GOT3 (cell line): ENCODE measurements at places on chromosomes 7 and 10.

DNA sequence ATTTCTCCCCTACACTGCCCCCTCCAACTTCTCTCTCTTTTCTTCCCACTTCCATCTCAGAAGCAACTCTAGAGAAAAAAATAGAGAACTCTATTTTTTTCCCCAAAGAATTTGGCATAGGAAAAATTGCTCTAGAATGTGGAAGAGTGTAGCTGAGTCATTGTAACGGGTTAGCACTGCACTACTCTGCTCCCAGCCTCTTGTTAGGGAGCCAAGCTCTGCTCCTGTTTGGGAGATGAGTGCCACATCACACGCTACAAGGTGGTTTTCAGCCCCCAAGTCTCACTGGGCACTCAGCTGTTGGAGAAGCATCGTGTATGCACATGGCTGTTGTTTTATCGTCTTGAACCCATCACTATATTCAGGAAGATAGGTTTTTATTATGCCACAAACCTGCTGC, 136.4 kb downstream of the BMPER start:
- no peak for DNase-seq

DNA sequence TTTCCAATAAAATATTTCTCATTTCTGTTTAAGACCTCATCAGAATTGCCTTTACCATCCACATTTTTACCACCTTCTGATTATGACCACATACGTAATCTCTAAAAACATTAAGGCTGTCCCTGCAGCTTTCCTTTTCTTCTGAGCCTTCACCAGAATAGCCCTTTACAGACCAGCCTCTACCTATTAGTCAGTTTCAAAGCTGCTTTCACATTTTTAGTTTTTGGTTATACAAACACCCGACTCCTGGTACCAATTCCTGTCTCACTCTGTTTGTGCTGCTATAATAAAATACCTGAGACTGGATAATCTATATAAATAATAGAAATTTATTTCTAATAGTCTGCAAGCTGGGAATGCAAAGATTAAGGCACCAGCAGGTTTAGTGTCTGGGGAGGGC, 15.4 kb upstream of the GTF2IRD1 start:
- no peak for DNase-seq

- no peak for DNase-seq
Observed at GRCh38 chr7:90210981-90211380, 559 bp upstream of the STEAP2 start.

DNA sequence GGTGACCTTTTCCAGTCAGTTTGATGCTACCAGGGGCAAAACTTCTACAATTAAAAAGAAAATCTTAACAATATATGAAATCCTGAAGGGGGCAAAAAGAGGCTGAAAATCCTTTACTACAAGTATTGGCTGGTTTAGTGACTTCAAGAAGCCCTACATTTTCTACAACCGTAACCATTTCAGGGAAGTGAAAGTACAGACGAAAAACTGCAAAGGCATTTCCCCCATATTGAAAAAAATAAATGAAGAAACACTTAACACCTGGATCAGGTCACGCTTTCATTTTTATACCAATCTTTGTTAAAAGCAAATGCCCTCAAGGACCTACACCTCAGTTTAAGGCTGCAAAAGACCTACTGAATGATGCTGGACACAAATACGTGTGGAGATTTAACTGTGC, 38.6 kb downstream of the IL6 start:
- DNase-seq = no peak

GRCh38 chr7:99557940-99558305, 519 bp upstream of the ZNF655 start:
- DNase-seq = no peak

GRCh38 chr7:46291050-46291438, 370.0 kb upstream of the IGFBP3 start:
- DNase-seq = no peak

DNA sequence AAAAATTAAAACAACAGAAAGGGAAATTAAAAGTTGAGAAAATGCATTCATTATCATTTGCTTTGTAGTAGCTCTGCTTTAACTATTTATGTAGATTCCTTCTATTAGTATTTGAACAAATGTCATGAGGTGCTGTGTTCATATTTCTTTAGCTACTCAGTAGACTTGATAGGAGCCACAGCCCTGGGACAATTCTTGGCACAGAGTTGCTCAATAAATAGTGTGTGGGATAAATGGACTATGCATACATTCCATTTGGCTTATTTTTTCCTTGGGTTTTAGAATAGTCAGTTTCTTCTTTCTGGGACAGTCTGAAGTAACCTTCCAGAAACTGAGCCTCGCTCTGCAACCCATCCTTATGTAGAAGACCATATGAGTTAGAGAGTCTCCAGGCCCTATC, 13.4 kb downstream of the RPP30 start:
- DNase-seq = no peak

DNA sequence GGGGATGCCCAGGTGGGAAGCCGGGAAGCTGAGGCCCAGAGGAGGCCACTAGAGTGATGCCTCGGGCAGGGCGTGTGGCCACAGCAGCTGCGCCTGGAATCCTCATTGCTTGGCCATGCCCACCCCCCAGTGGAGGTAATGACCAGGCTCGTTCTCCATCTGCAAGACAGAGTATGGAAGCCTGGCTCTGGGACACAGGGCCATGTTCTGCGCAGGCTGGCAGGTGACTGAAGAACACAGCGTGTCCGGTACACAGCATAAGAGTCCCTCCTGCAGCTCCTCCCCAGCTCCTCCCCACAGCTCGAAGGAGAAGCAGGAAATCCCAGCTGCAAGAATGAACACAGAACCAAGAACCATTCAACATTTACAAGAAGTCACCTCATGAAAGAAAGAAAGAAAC, 64.8 kb downstream of the SMURF1 start:
- DNase-seq = no peak

GRCh38 chr7:25720427-25720826, 431.6 kb upstream of the NFE2L3 start:
- no peak for DNase-seq

- no peak for DNase-seq
Observed at GRCh38 chr7:55515569-55516279, 56.6 kb downstream of the VOPP1 start.

GRCh38 chr10:86065711-86066251, 300.8 kb downstream of the GRID1 start:
- DNase-seq = no peak

DNA sequence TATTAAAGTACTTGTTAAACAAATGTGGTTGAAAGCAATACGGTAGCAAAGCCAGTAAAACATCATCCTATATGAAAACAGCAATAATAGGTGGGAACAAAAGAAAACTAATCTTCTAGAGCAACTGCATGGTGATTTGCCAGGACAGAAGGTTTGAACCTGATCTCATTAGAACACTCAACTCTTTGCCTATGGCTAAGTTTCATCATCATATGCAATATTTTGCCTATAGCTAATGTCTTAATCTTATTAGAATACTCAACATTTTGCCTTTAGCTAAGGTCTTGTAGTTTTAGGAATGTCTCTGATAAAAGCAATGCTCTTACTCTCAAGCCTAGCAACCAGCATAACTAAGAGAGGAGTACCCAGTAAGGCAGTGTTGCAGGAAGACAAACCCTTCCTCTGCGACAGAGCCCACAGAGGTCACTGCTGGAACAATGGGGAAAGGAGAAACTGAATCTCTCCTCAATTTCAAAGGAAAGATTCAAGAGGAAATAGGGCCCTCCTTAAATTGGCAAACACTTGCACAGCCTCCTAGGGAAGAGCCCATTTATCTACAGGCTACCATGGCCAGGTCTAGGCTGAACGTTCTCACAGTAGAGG, 38.3 kb downstream of the CADPS2 start:
- no peak for DNase-seq
